ENCODE measurements at places on chromosomes 13 and 19. TPM values are rescaled to one million over a fixed set of nuclear protein-coding genes. Genes with fewer than 3 reads are reported as not detected.

Gene XAB2
- total RNA-seq, result 42.2 TPM

Gene ZNF415
- total RNA-seq, result 2.7 TPM

Gene SIGLEC5
- total RNA-seq, result not detected

Gene SELENOV
- not detected for total RNA-seq

Measured in myometrial cell (primary cell).